ENCODE measurements at places on chromosomes 2 and 18.

GRCh38 chr2:111117598-111118480 is 2.9 kb upstream of the BCL2L11 start:
- peak; percentile 29 for DNase-seq

- no peak for DNase-seq
These were observed 21.7 kb downstream of the LINC00305 start for GRCh38 chr18:64127172-64127571.

DNA sequence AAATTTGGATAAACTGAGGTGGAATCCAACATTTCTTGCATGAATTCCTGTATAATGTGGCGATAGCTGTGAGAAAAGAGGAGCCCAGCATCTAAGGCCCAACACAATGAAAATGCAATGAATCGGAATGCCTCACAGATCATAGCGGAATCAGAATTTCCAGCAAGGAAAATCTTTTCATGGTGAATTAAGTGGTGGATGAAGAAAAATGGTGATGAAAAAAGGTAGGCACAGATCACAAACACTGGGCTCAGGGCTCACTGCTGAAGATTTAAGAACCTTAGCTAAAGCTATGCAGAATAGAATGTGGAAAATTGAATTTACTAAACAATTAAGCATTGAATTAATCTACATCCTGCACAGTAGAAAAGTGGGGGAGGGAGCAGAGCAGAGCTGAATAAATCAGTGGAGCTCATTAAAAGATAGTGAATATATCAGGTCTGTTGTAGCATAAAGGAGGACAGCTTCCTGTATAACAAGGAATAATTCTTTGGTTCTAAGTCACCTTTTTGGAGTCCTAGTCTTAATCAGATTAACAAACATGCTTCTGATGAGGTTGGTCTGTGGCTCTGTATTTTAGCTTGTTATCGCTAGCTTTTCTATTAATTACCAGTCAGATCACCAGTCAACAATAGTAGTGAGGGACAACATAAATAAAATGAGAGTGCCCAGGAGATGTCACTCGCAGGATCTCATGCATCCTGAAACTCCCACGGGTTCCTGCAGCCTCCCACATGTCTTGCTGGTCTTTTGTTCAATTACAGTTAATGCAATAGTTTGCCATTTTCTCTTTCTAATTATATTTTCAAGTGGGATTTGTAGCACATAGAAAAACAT is 27.0 kb downstream of the MEIS1 start:
- DNase-seq, result no peak

DNA sequence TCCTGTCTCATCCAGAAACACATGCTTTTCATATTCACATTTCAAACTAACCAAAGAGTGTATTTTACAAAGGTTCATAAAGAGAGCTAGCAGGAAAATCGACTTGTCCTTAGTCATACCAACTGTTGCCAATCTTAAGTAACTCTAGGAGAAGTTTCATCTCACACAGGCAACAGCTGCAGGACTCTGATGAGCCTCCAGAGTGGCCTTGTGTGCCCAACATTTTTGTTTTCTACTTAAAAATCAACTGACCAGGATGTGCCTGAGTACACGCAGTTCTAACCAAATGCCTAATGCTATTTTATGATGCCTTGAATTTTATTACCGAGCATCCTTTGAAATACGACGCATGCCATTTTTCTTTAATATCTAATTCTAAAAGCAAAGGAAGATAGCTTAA is 595.9 kb upstream of the LRRTM4 start:
- no peak for DNase-seq
